ENCODE measurements at places on chromosomes 6 and 20. TPM values are rescaled to one million over a fixed set of nuclear protein-coding genes. Genes with fewer than 3 reads are reported as not detected.

DNA sequence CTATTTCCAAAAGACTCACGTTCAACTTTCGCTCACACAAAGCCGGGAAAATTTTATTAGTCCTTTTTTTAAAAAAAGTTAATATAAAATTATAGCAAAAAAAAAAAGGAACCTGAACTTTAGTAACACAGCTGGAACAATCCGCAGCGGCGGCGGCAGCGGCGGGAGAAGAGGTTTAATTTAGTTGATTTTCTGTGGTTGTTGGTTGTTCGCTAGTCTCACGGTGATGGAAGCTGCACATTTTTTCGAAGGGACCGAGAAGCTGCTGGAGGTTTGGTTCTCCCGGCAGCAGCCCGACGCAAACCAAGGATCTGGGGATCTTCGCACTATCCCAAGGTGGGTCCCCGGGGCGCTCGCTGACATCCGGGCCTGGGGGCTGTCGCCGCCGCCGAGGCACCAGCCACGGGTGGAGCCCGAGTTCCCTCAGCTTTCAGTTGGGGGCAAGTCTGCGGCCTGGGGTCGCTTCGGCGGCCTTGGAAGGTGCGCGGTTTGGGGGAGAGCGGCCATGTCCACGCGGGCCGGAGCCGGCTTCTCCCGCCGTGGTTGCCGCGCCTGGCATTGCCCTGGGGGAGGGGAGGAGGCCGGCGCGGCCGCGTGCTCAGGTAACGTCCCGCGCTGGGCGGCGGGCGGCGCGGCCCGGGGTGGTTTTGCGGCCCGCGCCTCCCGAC, 429 bp downstream of the AMD1 start:
- DNase-seq = peak; percentile 69

DNA sequence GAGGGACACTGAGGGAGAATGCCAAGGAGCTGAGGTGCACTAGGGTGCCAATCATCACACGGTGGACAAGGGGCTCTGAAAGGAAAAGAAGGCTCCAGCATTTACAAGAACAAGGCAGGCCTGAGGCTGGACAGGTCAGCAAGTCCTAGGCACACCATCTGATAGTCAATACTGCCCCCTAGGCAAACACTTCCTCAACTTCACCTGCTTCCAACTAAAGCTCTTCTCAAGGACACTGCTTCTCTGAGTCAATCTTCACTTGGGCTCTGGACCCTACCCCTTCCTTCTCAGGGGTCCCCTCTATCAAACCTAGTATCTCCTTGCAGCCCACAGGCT, 37.7 kb upstream of the SLC4A11 start:
- DNase-seq = no peak

- peak; percentile 76 for DNase-seq
Observed at GRCh38 chr20:51306521-51307358, 235.8 kb downstream of the NFATC2 start.

- no peak for DNase-seq
Observed at GRCh38 chr20:51960047-51960675, 157.8 kb upstream of the SALL4 start.

DNA sequence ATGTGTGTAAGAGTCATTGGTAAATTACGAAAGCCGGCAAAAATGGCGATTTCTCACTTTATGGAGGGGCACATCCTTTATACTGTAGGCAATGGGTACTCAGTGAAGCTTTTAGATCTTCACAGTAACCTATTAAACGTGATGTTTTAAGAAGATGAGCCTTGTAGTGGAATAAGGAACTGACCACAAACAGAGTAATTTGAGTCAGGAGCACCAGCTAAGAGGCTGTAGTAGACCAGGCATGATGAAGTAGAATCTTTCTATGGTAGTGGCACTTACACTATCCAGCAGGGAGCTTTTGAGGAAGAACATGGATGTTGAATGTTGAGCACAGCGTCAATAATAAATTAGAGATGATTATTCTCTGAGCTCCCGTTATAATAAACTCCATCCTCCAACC, 65.9 kb downstream of the HIVEP2 start:
- no peak for DNase-seq

DNA sequence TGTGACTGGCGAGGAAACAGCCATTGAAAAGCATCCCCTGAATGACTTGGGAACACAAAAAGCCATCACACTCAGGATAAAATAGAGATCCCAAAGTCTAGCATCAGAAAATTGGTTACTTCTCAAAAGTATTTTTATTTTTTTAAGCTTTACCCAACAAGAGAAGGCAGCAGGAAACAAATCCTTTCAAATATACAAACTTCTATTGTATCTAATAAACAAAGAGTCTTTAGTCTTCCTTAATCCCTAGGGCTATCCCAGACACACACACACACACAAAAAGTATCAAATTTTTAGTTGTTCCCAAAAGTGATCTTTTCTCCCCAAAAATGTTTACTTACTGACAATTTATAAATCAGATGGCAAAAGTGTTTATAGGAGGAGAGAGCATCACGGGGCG, 33.2 kb upstream of the MARCKS start:
- DNase-seq = no peak

DNA sequence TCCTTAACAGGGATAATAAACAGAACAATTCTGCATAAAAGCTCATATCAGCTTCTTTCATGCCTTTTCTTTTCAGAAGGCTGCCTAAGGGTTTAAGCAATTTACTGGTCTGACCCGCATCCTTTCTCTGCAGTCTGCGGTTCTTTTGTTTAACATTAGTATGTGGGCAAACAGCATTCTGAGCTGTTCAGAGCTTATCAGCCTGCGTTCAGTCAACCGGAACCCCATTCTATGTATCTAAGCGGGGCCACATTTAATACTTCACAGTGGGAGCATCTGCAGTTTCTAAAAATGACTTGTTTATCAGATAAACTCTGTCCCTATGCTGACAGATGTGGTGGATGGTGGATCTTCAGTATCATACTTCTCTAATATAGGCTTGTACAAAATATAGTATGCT, 758.9 kb upstream of the MMS22L start:
- no peak for DNase-seq

- DNase-seq = no peak
Observed at GRCh38 chr6:139248911-139249310, 42.9 kb downstream of the TXLNB start.

DNA sequence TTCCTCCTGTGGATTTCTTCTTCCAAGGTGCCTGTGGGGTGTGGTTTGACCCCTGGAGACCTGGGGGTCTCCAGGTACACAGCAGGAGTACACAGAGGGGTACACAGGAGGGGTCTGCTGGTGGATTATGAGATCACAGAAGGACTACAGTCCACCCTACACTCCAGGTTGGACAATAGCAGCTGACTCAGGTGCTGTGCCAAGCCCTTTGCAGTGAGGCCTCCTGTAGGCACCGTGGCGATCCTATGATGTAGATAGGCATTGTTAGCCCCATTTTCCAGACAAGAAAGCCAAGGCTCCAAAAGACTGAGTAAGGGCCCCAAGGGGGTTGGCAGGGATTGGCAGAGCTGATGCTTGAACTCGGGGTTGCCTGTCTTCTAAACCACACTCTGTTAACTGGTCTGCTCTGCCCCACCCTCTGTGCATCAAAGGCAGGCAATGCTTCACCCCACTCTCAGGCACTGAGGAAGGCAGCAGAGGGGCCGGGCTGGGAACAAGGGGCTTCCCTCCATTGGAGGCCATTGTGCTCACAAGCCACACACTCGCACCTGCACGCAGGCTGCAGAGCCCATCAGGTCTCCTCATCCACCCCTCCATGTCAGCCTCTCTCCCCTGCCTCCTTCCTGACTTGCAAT, 77.5 kb upstream of the SIRPA start:
- no peak for DNase-seq

DNA sequence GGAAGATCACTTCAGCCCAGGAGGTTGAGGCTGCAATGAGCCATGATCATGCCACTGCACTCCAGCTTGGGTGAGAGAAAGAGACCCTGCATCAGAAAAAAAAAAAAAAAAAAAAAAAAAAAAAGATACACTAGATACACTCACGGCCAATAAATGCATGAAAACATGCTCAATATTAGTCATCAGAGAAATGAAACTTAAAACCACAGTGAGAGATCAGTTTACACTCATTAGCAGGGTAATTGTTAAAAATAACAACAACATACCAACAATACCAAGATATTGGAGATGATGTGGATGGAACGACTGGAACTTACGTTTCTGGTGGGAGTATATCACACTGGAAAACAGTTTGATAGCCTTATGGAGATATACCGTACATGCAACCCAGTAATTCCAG, 29.9 kb downstream of the HS3ST5 start:
- DNase-seq = no peak

GRCh38 chr6:42791706-42792320, 10.0 kb downstream of the BICRAL start:
- no peak for DNase-seq

- DNase-seq = no peak
Observed at GRCh38 chr6:53440336-53440945, 91.7 kb upstream of the ELOVL5 start.

DNA sequence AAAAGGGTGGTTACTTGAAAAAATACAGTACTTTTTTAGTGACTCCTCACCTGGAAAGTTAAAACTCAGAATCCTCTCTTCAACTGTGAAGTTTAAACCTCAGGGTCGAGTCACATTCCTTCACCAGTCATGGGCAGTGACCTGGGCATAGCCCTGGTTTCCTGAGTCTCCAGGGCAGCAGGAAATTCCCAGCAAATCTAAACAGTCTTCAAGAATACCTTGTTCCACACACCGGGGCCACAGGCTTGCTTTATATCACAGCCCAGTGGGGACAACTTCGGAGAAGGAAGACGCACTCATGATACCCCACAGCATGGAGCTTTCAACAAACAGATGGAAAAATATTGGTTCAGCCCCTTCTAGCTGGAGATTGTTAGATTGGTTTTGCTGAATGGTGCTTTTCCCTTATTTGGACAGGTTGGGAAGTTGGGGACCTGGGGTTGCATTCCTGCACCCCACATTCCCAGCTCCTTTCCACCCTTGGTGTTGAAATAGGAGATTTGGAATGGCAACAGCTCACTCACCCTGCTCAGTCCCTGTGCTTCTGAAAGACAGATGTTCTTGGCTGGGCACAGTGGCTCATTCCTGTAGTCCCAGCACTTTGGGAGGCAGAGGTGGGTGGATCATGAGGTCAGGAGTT, 113.0 kb upstream of the TMEM170B start:
- DNase-seq = no peak

PRKN gene
- total RNA-seq = not detected

SLC17A2 gene
- not detected for total RNA-seq

MAFB gene
- total RNA-seq = 0.40 TPM

PARD6B gene
- total RNA-seq = 4.6 TPM

LY86 gene
- total RNA-seq = 1.2 TPM

JPH2 gene
- not detected for total RNA-seq

KIF13A gene
- total RNA-seq = 0.05 TPM

Measured in activated CD8-positive, alpha-beta memory T cell treated with anti-CD3 and anti-CD28 coated beads, Interleukin-2, amount 10 ng/mL, durations not matched to agents 7 days and 5 days (primary cell).